ENCODE measurements at places on chromosomes 3 and 15. TPM values are rescaled to one million over a fixed set of nuclear protein-coding genes. Genes with fewer than 3 reads are reported as not detected.

Gene C15orf39
- total RNA-seq, result 7.4 TPM

Gene SLC24A5
- not detected for total RNA-seq

Gene RNF123
- 21.7 TPM for total RNA-seq

Gene RTP3
- total RNA-seq, result not detected

Gene TTLL13
- total RNA-seq, result not detected

Gene GOLGA6A
- total RNA-seq, result not detected

Gene IQCF5
- total RNA-seq, result not detected

Gene RLBP1
- total RNA-seq, result not detected

Gene GOLIM4
- total RNA-seq, result 26.5 TPM

Gene TBL1XR1
- total RNA-seq, result 59.5 TPM

All from bronchus fibroblast of lung (primary cell).